Stimulated activated CD4-positive, alpha-beta T cell treated with anti-CD3 and anti-CD28 coated beads, TNF-alpha, amount 100 ng/mL, for 1 hour (primary cell): ENCODE measurements at places on chromosomes 3 and 15.

DNA sequence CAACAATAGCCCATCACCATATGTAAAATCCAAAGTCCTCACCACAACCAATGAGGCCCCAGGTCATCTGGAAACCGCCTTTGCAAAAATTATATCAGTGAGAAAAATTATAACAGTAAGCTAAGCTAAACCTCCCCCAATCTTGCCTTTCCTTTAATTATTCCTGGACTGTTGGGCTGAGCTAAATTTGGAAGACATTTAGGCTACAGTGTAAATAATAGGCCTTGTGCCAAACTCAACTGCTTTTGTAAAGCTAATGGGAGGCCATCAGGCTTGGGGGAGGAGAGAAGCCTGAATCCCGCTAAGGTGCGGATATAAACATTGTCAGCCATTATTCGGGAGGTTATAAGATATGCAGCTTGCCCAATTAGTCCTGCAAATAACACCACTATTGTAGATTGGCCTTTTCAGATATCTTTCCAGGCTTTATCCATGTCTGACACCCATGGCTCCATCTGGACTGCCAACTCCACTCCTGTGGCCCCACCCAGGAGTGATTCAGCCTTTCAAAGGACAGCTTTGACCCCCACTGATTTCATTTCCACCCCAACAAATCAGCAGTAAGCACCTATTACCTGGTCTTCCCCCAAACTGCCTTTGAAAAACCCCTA, 53.0 kb upstream of the CA12 start:
- no peak for DNase-seq

- DNase-seq, result no peak
Observed at GRCh38 chr15:72733941-72734738, 48.1 kb downstream of the BBS4 start.

- no peak for DNase-seq
Observed at GRCh38 chr3:10956986-10957385, 35.6 kb upstream of the SLC6A1 start.

- DNase-seq, result no peak
Observed at GRCh38 chr3:178291574-178292370, 244.5 kb upstream of the KCNMB2 start.

- DNase-seq, result no peak
Observed at GRCh38 chr3:149377408-149378364, at the start of gene TM4SF1. TSS of gene TM4SF1 (minus strand) at chr3:149377649. CDS start at chr3:149377547, 102 bp downstream.

- DNase-seq, result no peak
Observed at GRCh38 chr3:50187750-50188149, 3.7 kb upstream of the GNAT1 start.

- no peak for DNase-seq
Observed at GRCh38 chr3:136336329-136337100, 86.4 kb downstream of the PCCB start.

DNA sequence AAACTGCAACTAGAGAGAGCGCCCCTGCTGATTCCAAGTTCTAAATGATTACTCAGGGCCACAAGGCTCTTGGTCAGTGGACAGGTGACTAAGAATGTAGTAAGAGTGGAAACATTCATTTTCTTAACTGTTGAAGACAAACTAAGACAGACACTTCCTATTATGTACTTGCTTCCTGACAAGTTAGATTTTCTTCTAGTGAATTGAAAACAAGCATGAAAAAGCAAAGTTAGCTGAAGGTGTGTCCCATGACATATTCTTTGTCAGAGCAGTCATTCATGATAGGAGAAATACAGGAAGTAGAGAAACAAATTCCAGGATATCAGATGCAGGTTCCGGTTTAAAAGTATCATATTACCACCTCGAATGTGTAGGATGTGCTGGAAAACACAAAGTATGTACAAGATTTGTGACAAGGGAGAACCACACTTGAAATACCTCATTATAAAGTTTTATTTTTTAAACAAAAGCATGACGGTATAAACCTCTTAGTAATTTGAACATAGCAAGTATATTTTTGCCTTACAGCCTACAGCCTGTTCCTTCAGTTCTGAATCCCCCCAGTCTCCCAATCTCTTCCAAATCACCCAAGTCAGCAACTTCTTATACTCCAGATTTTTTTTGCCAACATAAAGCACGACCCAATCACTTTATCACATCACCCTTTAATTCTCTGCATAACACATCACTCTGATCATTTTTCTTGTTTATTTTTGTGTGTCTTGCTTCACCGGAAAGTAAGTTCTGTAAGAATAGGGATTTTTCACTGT, 6.2 kb downstream of the TSPAN3 start:
- no peak for DNase-seq

GRCh38 chr3:141373232-141373631, 4.9 kb downstream of the ZBTB38 start:
- no peak for DNase-seq

GRCh38 chr3:114450008-114450596, 156.3 kb downstream of the TIGIT start:
- DNase-seq, result no peak

- no peak for DNase-seq
Observed at GRCh38 chr3:136343873-136344555, 93.9 kb downstream of the PCCB start.

DNA sequence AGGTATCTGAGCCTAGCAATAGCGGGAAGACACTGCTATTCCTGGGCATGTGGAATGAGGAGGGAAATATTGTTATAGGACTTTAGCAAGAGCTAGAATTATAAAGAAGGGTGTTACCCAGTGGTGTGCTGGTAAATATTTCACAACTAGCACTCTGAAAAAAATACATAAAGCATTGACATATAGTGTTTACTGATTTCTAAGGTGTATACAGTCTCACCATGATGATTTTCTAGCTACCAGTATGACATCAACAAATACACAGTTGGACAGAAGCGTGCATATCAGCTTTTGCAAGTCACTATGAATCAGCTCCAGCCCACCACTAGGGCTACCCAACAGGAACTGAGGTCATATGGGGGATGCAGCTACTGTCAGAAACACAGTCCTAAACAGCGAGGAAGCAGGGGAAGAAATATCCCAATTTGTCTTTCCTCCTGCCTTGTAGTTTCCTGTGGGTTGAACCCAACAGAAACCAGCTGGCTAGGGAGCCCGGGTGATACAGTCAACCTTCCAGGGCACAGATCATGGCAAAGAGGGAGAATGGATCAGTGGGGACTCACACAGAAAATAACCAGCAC, 39.6 kb downstream of the HGD start:
- no peak for DNase-seq

GRCh38 chr3:139198929-139199328, 144.9 kb upstream of the MRPS22 start:
- no peak for DNase-seq

- no peak for DNase-seq
Observed at GRCh38 chr3:41846850-41847249, 115.1 kb downstream of the ULK4 start.

DNA sequence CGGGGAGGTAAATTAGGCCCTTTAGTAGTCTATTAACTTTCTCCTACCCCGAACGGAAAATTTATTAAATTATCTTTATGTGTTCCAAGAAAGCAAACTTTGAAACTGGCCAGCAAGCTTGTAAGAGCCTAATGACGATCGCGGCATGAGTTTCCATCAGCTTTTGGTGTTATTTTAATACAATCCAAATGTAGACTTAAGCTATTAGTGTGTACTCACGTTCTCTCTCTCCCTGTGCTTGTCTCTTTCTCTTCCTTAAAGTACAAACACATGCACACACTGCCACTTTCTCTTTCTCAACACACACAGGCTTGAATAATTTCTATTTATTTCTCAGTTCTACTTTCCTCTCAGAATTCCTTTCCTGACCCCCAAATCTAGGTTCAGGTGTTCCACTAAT, 108.8 kb upstream of the MME start:
- no peak for DNase-seq

DNA sequence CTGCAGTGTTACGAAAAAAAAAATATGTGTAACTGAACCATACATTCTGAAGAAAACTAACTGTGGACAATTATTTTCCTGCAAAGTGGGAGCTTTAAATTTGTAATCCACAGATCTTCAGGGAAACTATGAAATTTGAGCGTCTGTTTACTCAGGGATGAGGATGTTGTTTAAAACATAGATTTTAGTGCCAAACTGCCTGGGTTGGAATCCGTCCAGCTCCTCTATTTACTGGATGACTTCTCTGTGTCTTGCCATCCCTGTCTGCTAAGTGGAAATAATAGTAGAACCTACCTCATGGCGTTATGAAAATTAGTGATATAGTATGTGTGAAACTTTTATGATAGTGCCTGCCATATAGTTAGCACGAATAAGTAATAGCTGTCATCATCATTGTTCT, 666.5 kb downstream of the SQOR start:
- DNase-seq, result no peak

- DNase-seq, result no peak
Observed at GRCh38 chr3:43996379-43997301, 245.0 kb upstream of the TOPAZ1 start.

- DNase-seq, result no peak
Observed at GRCh38 chr3:9205345-9206143, 43.9 kb downstream of the SRGAP3 start.

- DNase-seq, result no peak
Observed at GRCh38 chr15:39211108-39211979, 369.5 kb upstream of the THBS1 start.

GRCh38 chr3:10561162-10561945, 56.0 kb upstream of the ATP2B2 start:
- DNase-seq, result no peak

- no peak for DNase-seq
Observed at GRCh38 chr3:129485721-129486663, 42.4 kb upstream of the RHO start.

GRCh38 chr3:135237371-135238143, 442.5 kb downstream of the EPHB1 start:
- no peak for DNase-seq

DNA sequence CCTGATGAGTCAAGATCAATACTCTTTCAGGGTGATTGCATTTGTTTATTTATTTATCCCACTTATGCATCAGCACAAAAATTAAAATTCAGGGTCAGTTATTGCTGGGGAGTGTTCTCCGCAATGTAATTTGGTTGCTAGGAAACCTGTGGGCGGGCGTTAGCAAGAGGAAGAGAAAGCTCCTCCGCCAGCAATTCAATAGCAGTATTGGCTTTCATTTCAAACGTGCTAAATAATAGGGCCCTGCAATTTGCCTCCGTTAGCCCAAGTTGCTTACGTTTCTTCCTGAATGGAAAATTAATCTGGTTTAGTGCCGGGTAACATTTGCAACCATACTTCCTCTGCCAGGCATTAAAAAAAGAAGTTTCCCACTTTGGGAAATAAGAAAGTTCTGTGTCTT, 35.5 kb upstream of the PLCL2 start:
- peak; percentile 42 for DNase-seq

DNA sequence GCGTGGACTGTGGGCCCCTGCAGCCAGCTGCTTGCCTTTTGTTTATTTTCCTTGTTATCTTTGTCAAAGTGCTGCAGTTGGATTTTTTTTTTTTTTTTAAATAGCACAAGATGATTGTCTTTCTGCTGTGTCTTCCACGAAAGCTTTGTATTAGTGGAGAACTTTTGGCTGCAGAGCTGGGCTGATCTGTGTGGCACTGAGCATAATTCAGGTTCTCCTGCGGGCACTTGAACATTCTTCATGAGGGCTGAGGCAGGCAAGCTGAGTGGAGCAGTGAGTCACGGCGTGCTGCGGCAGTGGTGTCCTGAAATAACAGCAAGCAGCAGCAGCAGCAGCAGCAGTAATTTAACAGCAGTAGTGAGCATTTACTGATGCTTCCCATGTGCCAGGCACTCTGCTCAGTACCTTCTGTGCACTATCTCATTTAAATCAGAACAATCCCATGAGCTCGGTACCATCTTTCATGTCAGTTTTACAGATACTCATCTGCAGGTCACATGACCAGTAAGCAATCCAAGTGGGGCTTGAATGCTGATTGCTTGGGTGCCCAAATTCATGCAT, 45.8 kb downstream of the MITF start:
- no peak for DNase-seq

DNA sequence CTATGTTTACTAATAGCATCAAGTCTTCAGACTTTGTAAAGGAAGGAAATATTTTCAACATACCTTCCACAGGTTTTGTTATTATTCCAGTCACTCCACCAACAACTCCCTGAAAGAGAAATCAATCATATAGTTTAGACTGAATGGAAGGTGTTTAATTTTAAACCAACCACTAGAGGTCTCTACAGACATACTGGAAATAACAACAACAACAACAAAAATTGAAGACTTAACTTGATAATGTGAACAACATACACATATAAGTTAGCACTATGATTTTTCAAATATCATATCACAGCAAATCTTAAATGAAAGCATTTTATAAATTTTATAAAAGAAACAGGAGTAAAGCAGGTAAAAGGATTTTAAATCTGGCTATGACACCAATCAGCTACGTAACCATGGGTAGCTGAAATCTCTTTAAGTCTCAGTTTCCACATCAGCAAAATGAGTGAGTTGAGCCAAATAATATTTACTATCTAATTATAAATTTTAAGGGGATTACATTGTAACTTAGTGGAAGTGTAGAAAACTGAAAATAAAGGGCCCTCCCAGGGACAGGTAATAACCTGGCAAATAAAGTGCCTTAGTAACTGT, 188.2 kb downstream of the VPS13C start:
- no peak for DNase-seq

DNA sequence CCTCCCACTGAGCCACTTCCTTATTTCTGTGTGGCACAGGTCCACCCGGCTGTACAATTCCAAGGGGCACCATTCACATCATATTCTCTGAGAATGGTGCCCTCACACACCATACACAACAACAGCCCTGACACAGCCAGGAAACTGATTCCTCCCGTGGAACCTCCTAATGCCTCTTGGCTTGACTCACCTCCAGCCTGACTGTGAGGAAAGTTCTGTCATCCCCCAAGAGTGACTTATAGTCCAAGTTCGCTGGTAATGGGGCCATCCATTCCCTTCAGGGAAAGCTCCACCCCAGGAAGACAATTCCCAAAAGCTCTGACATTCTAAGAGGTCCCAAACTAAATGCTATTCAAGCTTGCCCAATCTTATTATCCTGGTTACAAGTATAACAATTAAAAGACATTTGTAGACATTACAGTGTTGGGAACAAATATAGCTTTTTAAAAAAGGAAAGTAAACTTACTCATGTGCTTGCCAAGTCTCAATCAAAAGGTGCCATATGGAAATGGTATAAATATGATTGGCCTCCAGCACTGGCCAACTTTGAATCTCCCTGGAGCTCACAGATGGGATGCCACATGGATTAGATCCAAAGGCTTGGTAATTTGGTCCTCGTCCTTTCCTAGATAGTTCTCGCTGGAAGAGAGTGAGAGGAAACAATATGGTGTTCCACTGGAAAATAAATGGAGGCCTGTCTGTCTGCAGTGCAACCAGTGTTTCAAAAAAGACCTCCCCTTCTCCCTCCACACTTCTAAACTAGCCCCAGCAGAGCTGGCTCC, 56.3 kb upstream of the PSMD6 start:
- DNase-seq, result no peak

GRCh38 chr3:135008326-135008725, 213.3 kb downstream of the EPHB1 start:
- no peak for DNase-seq
